ENCODE measurements at places on chromosomes 7 and 10.

- H3K27ac ChIP-seq, result no peak overlapping the region
- H3K27me3 ChIP-seq, result no peaks in the 10 kb centered on the region
- no peaks in the 10 kb centered on the region for H3K4me1 ChIP-seq
- no peak for DNase-seq
- no peaks in the 10 kb centered on the region for H3K36me3 ChIP-seq
- no peak overlapping the region for H3K4me3 ChIP-seq
Measured at GRCh38 chr10:117425974-117426566, 50.8 kb upstream of the PDZD8 start.

GRCh38 chr10:101441541-101442455, 87.8 kb downstream of the BTRC start:
- H3K4me3 ChIP-seq, result no peak overlapping the region
- DNase-seq, result peak; percentile 39

GRCh38 chr7:19585761-19586160, 123.1 kb downstream of the POLR1F start:
- no peak overlapping the region for H3K4me3 ChIP-seq
- H3K27me3 ChIP-seq, result no peaks in the 10 kb centered on the region
- H3K27ac ChIP-seq, result no peak overlapping the region
- DNase-seq, result no peak

DNA sequence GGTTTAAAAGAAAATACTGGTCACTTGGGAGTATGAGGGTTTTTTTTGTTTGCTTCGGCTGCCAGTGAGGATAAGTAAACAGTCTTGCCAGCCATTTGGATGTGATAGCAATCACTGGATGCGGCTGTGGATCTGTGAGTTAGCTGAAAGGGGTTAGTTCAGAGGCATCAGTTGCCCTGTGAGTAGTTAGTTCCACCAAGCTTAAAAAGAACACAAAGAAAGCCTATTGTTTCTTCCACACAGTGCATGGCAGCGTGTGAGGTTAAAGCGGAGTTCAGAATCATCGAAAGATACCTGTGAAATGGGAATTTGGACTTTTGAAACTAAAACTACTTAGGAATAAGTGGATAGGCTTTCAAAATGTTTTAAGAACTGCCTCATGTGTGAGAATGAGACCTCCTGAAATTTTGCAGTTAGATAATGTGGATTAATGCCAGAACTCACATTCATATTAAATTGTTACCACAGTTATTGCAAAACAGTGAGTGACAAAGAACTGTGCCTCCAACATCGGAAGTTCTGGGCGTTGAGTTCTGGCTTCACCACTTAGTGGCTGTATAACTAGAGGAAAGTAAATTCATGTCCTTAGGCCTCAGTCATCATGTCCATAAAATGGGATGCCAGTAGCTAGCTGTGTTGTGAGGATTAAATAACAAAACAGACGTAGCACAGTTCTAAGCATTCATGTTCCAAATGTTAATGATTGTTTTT, 31.3 kb downstream of the KIAA1217 start:
- no peak overlapping the region for H3K4me3 ChIP-seq
- no peaks in the 10 kb centered on the region for H3K36me3 ChIP-seq
- H3K27ac ChIP-seq, result no peak overlapping the region
- DNase-seq, result no peak
- no peaks in the 10 kb centered on the region for H3K4me1 ChIP-seq

GRCh38 chr7:137878333-137878961, 31.7 kb upstream of the DGKI start:
- no peak for DNase-seq
- H3K4me1 ChIP-seq, result peaks cover 24% of the 10 kb centered on the region
- H3K36me3 ChIP-seq, result peaks cover 48% of the 10 kb centered on the region
- H3K27me3 ChIP-seq, result no peaks in the 10 kb centered on the region

DNA sequence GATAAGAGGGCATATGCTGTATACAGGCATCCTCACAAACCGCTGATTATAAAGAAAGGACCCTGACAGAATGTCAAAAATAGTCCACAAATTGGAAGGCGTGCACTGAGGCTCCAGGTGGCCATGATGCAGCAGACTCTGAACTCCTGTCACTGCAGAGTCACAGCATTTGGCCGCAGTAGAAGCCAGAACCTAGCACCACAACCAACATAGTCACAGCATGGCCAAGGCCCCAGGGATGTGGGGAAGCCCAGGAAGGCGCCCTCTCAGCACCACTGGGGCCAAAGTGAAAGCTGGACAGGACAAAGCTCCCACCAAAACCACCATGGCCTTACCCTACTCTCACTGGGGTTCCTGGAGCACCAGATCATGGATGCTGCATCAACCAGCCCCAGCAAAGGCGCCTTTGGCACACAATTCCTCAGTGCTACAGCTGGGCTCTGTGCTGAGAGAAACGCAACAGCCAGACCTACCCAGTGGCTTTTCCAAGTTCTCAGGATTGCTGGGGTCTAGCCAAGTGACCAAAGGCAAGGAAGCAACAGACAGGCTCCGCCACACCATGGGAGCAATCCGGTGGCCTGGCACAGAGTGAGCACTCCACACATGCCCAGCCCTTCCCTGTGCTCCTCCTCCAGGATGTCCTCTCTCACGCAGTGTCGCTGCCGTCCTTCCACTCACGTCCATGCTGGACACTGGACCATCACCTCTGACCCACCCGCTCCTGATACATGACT, 60.2 kb downstream of the STK17A start:
- peaks cover 79% of the 10 kb centered on the region for H3K36me3 ChIP-seq
- H3K4me1 ChIP-seq, result peaks cover 92% of the 10 kb centered on the region
- DNase-seq, result no peak
- H3K27me3 ChIP-seq, result no peaks in the 10 kb centered on the region
- no peak overlapping the region for H3K4me3 ChIP-seq

DNA sequence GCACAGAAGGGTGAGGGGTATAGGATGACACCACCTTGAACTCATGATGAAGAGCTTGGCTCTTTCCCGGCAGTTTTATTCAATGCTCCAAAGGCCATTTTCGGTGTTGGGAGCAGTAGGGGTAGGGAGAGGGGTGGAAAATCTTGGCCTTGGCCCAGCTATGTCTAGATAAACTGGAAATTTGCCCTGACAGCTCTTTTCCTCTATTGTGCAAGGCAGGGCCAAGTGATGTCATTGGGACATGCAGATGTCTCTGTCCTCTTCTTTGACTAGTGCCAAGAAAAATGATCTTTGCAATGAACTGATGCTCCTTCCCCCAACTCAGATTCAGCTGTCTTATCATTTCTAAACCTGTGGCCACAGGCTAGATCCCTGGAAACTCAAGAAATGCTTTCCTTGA, 27.7 kb upstream of the PRKCQ start:
- H3K36me3 ChIP-seq, result peaks cover 15% of the 10 kb centered on the region
- H3K4me3 ChIP-seq, result no peak overlapping the region
- H3K27ac ChIP-seq, result peak overlapping the region; percentile 89
- no peak for DNase-seq
- H3K4me1 ChIP-seq, result peaks cover 65% of the 10 kb centered on the region
- H3K27me3 ChIP-seq, result no peaks in the 10 kb centered on the region

DNA sequence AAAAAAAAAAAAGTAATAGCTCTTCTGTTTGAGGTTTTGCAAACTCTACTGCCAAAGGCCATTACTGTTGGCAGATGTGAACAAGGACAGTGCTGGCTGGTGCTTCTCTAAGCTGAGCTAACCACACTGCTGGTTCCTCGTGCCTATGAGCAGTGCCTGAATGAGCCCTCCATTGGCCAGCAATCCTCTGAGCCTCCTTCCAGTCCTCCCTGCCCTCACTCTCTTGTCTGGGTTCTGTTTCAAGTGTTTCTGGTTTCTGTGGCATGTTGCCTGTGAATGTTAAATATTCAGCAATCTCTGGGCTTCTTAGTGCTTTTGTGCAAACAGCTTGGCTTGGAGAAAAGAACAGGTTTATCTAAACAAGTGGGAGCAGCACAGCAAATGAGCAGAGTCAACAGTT, 161.3 kb upstream of the AUTS2 start:
- H3K4me1 ChIP-seq, result peaks cover 6% of the 10 kb centered on the region
- H3K27ac ChIP-seq, result no peak overlapping the region
- DNase-seq, result no peak
- peaks cover 2% of the 10 kb centered on the region for H3K27me3 ChIP-seq
- H3K36me3 ChIP-seq, result peaks cover 5% of the 10 kb centered on the region

DNA sequence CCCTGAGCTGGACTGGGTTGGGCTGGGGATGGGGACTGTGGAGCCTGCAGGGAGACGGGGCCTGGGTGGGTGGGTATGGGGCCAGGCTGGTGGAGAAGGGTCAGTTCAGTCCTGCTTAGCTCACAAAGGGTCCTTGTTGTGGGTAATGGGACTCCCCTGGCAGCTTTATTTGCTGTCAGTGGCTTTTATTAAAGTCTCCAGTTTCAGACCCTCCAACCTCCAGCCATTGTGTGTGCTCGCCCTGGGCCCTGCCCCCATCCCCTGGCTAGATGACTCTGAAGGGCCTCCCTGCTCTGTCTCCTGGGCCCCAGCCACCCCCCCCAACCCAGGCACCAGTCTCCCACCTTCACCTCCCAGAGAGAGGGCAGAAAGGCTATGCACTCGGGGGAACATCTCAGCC, 44.4 kb upstream of the SLF2 start:
- peaks cover 4% of the 10 kb centered on the region for H3K4me1 ChIP-seq
- no peak for DNase-seq
- no peak overlapping the region for H3K27ac ChIP-seq
- no peak overlapping the region for H3K4me3 ChIP-seq
- no peaks in the 10 kb centered on the region for H3K36me3 ChIP-seq
- peaks cover 26% of the 10 kb centered on the region for H3K27me3 ChIP-seq

DNA sequence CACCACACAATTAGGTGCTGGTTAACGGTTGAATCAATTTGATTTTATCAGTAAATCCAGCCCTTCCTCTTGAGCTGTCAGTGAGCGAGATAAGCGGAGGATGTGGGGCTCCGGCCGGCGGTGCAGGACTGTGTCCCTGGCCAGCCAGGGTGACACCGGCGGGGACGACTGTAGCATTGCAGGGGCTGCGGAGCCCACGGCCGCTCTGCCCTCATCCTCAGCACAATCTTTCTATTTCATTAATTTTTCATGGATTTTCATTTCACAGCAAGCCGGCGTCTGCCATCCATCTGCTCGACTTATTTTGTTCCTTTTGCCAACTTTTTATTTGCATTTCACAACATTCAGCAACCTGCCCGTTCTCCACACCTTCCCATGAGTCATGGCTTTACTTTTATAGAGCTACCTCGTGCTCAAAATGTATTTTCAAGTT, 4.7 kb downstream of the ADARB2 start:
- H3K4me1 ChIP-seq, result peaks cover 4% of the 10 kb centered on the region
- H3K27me3 ChIP-seq, result peaks cover 50% of the 10 kb centered on the region
- no peak overlapping the region for H3K27ac ChIP-seq
- DNase-seq, result no peak
- no peaks in the 10 kb centered on the region for H3K36me3 ChIP-seq

- DNase-seq, result no peak
- H3K27me3 ChIP-seq, result no peaks in the 10 kb centered on the region
- no peak overlapping the region for H3K27ac ChIP-seq
- no peak overlapping the region for H3K4me3 ChIP-seq
Measured at GRCh38 chr7:78792624-78793023, 660.8 kb downstream of the MAGI2 start.

DNA sequence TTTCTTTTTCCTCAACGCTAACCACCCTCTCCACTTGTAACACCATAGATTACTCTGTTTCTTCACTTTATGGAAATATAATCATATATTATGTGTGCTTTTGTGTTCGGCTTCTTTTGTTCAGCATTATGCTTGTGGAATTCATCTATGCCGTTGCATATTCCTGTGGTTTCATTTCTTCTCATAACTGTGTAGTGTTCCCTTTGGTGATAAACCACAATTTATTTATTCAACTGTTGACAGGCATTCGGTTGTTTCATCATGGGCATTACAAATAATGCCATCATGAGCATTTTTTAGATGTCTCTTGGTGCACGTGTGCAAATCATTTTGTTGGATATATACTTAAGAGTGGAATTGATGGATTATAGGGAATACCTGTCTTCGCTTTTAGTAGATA, 12.1 kb downstream of the AVL9 start:
- peaks cover 63% of the 10 kb centered on the region for H3K4me1 ChIP-seq
- H3K36me3 ChIP-seq, result peaks cover 22% of the 10 kb centered on the region
- no peak for DNase-seq
- no peaks in the 10 kb centered on the region for H3K27me3 ChIP-seq

- no peaks in the 10 kb centered on the region for H3K4me1 ChIP-seq
- H3K27ac ChIP-seq, result no peak overlapping the region
- no peak overlapping the region for H3K4me3 ChIP-seq
- no peaks in the 10 kb centered on the region for H3K27me3 ChIP-seq
- DNase-seq, result no peak
- H3K36me3 ChIP-seq, result no peaks in the 10 kb centered on the region
Measured at GRCh38 chr7:53811555-53812079, 730.6 kb upstream of the VSTM2A start.

DNA sequence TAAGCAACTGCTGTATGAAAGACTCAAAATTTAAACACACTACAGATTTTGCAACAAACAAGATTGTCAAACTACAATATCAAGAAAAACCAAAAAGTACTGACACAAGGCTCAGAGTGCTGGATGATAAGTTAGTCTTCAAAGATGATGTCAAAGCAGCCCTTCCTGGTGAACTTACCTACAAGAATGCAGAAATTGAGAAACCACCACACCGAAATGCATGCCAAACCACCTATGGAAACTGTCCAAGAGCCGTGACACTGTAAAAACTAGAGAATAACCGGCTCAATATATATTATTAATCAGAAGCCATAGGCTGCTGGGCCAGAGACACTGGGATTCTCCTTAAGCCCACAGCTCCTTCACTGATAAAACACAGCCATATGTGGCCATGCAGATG, 25.3 kb downstream of the DENND11 start:
- H3K36me3 ChIP-seq, result peaks cover 16% of the 10 kb centered on the region
- no peak for DNase-seq
- peaks cover 22% of the 10 kb centered on the region for H3K4me1 ChIP-seq
- no peak overlapping the region for H3K27ac ChIP-seq

DNA sequence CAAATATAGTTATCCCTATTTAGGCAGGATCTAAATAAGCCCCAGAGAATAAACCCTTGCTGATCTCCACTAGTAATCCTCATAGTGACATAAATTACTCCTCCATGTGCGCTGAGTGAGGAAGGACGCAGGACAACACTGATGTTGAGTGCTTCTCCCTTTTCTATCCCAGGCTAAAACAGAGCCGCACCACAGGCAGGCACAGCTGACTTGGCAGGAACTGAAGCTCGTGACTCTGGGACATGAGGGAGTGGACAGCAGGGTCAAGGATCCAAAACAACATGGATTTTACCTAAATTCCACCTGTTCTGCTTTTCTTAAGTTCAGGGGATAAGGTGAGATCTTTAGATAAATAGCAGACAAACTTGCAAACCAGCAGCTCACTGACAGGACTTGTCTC, 46.0 kb downstream of the VOPP1 start:
- peaks cover 12% of the 10 kb centered on the region for H3K36me3 ChIP-seq
- no peak overlapping the region for H3K4me3 ChIP-seq
- H3K27ac ChIP-seq, result no peak overlapping the region
- peaks cover 65% of the 10 kb centered on the region for H3K4me1 ChIP-seq

GRCh38 chr7:114140561-114140960, 221.8 kb upstream of the PPP1R3A start:
- no peaks in the 10 kb centered on the region for H3K36me3 ChIP-seq
- DNase-seq, result no peak
- no peaks in the 10 kb centered on the region for H3K27me3 ChIP-seq
- no peak overlapping the region for H3K27ac ChIP-seq
- no peak overlapping the region for H3K4me3 ChIP-seq

DNA sequence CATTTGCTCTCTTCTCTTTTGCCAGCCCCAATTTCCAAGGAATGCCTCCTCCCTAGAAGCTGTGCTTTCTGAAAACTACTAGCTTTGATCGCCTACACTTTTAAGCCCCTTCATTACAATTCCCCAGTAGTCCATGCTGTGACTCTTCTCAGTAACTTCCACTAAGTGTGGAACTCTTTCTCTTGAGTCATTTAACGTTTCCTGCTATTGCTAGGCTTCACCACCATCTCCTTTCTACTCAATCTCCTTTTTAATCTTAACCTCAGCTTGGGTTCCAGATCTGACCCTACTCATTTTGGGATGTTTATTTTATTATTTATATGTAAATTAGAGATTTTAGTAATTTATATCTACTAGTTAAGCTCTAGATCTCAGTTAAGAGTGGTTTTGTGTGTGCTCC, 14.4 kb upstream of the SEMA3D start:
- H3K4me3 ChIP-seq, result no peak overlapping the region
- H3K4me1 ChIP-seq, result no peaks in the 10 kb centered on the region
- H3K27ac ChIP-seq, result no peak overlapping the region
